Stimulated activated CD4-positive, alpha-beta T cell treated with anti-CD3 and anti-CD28 coated beads, Interleukin-15, amount 100 ng/mL, for 1 hour (primary cell): ENCODE measurements at places on chromosomes 5 and 9.
A peak's percentile ranks its signal among the peaks of the same experiment; 100 is the strongest.

- DNase-seq = no peak
Measured at GRCh38 chr5:14310901-14311300, 167.8 kb downstream of the TRIO start.

GRCh38 chr5:173029499-173029921, 26.6 kb upstream of the CREBRF start:
- DNase-seq = no peak

- DNase-seq = no peak
Measured at GRCh38 chr5:112776301-112776856, 38.7 kb downstream of the APC start.

- DNase-seq = no peak
Measured at GRCh38 chr9:4581861-4582565, 80.1 kb upstream of the PLPP6 start.

DNA sequence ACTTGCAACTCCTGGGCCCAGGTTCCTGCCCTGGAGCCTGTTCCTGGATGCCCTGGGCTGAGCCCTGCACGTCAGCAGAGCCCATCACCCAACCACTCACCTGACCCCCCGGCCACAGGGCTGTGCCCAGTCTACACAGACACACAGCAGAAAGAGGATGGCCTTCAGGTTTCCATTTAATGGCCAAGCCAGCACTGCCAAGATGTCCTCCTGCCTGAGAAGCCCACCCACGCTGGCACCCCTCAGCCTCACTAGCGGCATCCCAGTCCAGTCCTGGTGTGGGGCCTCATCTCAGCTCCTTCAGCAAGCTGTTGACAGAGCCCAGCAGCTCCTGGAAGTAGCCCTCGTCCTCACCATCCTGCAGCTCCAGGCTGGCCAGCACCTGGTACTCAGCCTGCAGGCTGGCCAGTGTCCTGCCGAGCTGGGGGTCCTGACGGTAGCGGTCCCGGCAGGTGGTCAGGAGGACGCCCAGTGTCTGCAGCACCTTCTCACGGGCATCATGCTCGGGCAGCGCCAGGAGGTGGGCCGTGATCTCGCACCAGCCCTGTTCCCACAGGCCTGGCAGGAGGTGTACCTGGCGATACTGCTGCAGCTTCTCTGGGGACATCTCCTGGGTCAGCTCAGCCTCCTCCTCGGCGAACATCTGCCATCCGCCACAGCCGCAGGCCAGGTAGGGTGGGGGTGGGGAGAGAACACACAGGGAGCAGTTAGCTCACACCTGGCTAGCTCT, 71.9 kb upstream of the LRRTM2 start:
- no peak for DNase-seq

- DNase-seq = no peak
Measured at GRCh38 chr5:91176288-91177016, 206.7 kb downstream of the ARRDC3 start.

DNA sequence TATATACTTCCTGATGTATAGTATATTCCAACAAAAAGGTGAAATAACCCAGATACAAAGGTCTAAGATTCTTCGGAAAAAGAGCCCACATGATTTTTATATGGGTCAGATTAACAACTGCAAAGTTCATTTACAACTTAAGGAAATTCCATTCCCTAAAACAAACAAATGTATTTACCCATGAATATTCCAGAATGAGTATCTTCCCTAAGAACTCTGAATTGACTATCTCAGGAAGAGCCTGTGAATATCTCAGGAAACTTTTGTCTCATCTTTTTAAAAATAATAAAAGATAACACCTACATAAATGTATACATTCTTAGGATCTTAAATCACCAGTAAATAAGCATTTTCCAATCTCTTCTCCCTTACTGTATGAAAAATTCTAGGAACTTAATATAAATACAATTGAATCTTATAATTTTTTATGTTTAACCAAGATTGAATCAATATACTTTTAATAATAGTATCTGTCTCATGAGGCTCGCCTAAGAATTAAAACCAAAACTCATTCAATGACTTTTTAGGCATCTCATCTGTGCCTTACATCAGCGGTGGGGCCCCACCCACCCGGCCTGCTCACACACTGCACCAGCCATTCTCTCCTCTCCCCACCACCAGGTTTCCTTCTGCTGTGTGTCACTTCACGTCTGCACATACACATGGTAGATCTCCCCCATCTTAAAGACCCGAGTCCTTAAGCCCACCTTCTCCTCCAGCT, 78.1 kb downstream of the RAPGEF1 start:
- DNase-seq = peak; percentile 40

DNA sequence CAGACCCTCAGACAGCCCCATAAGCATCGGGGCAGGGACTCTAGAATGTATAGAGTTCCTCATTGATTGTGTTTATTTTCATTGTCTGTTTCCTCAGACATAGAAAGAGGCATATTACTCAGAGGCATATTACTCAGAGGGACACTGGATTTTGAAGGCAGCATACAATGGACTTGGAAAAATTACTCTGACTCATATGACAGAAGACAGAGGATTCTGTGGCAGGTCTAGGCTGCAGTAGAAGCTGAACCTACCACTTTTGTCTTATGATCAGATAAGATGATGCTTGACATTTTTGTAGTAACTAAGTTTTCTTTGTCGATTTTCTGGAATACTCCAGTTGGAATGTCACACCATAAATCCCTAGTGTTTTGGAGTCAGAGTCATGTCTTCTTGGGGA, 105.2 kb downstream of the ST8SIA4 start:
- DNase-seq = no peak

DNA sequence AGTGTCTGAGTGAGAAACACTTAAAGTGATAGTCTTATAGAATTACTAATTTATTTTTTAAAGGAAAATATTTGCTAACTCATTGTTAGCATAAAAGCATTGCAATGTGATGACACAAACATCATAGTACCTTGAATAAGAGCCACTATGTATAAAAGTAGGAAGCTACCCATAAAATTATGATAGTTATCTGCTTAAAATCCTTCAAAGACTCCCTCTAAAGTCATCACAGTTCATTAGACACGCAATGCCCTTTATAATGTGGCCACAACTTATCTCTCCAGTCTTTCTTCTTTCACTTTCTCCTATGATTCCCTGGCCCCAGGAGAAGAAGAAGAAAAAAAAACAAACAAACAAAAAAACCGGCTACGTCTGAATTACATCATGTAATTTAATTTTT, 1144.0 kb upstream of the NUDT12 start:
- no peak for DNase-seq

- no peak for DNase-seq
Measured at GRCh38 chr5:146662229-146662628, 146.2 kb upstream of the GPR151 start.

DNA sequence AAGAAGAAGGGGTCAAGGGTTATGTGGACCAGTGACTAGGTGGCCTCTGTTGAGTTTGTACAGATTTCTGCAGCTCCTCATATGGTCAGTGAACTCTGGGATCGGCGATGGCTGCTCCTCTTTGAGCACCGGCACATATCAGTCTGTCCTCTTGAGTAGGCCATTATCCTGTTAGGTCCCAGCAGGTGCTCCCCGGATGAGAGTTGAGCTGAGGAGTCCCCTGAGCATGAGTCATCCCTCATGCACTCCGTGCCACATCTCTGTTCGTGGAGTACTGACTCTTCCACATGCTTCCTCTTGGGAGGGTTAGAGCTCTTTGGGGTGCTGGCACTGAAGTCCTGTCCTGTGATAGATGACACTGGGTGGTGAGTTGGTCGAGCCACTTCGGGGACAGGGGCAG, 143.7 kb downstream of the PTTG1 start:
- no peak for DNase-seq

GRCh38 chr9:125534971-125535701, 171.9 kb downstream of the MAPKAP1 start:
- no peak for DNase-seq
